CD4-positive, alpha-beta T cell treated with Interleukin-21 for 1 hour (primary cell): ENCODE measurements at places on chromosomes 11 and 22.
A peak's percentile ranks its signal among the peaks of the same experiment; 100 is the strongest.

- DNase-seq = no peak
These were observed 35.8 kb upstream of the UBASH3B start for GRCh38 chr11:122619757-122620156.

DNA sequence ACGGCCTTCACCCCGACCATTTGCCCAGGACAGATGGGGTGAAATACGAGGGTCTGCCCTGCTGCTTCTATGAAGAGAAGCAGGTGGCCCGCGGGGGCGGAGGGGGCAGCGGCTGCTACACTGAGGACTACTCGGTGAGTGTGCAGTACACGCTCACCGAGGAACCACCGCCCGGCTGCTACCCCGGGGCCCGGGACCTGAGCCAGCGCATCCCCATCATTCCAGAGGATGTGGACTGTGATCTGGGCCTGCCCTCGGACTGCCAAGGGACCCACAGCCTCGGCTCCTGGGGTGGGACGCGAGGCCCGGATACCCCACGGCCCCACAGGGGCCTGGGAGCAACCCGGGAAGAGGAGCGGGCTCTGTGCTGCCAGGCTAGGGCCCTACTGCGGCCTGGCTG lies 11.2 kb downstream of the C22orf31 start:
- no peak for DNase-seq

DNA sequence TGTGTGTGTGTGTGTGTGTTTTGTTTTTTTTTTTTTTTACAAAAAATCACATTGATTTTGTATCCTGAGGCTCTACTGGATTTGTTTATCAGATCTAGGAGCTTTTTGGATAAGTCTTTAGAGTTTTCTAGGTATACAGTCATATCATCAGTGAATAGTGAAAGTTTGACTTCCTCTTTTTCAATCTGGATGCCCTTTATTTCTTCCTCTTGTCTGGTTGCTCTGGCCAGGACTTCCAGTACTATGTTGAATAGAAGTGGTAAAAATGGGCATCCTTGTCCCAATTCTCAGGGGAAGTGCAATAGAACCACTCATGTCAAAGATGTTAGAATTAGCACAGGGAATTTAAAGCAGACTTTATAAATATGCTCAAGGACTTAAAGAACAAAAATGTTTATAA lies 32.6 kb upstream of the PRDM11 start:
- DNase-seq = no peak

- DNase-seq = no peak
These were observed 15.9 kb downstream of the NUP98 start for GRCh38 chr11:3781423-3781822.

GRCh38 chr11:65066315-65066714 lies 8.0 kb upstream of the NAALADL1 start:
- DNase-seq = no peak

GRCh38 chr22:20813056-20813455 lies 39.1 kb downstream of the SERPIND1 start:
- no peak for DNase-seq

- DNase-seq = no peak
These were observed 760.3 kb downstream of the CNTN5 start for GRCh38 chr11:99781074-99781473.

- DNase-seq = no peak
These were observed 126.4 kb upstream of the C11orf58 start for GRCh38 chr11:16611926-16612565.

- no peak for DNase-seq
These were observed 95.6 kb downstream of the CD44 start for GRCh38 chr11:35234460-35235156.

DNA sequence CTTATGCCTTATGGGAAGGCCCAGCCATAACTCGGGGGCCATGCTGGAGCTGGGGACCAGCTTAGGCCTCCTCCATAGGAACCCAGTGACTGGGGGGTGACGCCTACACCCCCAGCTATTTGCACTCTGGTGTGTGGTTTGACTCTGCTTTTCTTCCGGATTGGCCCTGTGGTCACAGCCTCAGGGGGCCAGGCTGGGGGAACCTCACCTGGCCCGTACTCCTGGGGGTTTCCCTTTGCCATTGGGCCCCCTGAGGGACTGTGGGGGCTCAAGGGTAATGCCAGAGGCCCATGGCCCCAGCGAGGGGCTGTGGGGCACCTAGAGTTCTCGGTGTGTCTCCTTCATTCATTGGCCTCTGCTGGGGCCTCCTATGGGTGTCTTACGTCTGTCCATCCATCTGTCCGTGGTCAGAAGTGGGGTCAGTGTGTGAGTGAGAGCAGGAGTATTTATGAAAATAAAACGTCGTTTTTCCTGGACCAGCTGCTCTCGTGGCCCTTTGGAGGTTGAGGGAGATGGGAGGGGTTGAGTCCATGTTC lies 6.3 kb upstream of the SH3BP1 start:
- peak; percentile 69 for DNase-seq

DNA sequence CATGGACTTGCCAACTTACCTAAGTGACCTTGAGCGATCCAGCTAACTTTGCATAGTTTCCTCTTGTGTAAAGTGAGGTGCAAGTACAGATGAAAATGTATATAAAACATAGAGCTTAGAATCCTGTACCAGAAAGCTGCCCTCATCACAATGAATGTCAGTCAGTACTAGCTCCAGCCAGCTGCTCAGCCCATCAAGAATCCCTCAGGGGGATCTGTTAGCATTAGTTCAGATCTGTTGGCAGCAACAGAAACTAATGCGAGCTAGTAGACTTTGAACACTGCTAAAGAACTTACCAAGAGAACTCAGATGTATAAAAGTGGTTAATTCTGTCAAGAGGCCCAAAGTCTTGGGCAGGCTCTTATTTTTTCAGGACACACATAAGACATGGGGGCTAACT lies 6.3 kb upstream of the C11orf91 start:
- DNase-seq = no peak

- no peak for DNase-seq
These were observed 40.3 kb upstream of the CYP2D6 start for GRCh38 chr22:42170946-42171345.

DNA sequence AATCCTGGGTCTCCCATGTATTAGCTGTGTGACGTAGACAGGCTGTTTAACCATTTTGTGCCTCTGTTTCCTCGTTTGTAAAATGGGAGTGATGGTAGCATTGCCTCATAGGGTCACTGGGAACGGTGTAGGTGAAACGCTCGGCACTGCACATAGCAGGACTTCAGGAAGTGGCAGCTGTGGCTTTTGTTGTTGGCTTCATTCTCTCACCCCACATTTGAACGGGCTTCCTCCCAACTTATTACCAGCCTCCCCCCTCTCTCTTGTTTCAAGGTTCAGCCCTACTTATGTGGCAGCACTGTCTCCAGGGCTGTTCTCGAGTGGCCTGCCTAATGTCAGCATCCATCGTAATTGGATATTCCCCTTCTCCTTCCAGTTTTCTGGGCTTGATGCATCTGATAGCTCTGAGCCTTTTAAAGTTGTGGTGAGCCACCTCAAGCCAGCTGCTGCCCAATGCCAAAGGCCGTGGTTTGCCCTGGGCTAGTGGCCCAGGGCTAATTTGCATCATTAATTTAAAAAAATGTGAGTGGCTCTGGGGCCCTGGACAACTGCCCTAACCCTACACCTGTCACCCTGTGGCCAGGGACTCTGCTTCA lies 217.8 kb upstream of the TBCEL start:
- DNase-seq = no peak

- DNase-seq = no peak
These were observed 176.9 kb downstream of the NAV2 start for GRCh38 chr11:19889531-19889930.

DNA sequence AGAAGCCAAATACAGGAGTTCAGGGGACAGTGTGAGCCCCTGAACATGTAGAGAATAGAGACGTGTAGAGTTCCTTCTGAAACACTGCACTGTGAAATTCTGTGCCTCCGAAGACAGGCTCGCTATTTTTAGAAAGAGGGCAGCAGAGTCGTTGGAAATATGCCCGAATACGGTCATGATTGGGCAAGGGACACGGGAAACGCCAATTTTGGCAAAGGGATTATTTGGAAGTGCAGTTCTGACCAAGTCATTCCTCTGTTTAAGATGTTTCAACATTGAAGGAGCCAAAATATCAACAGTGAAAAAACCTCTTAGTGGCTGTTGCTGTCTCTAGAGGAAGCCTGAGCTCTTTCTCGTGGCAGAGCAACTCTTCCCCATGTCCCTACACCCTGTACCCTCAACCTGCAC lies 9.5 kb upstream of the CBX6 start:
- no peak for DNase-seq

- DNase-seq = no peak
These were observed 106.5 kb upstream of the DRD2 start for GRCh38 chr11:113581713-113582112.

- DNase-seq = peak; percentile 83
These were observed 5.9 kb upstream of the GRAMD4 start for GRCh38 chr22:46614025-46614931.

GRCh38 chr11:34855754-34856095 lies 60.5 kb downstream of the APIP start:
- no peak for DNase-seq

DNA sequence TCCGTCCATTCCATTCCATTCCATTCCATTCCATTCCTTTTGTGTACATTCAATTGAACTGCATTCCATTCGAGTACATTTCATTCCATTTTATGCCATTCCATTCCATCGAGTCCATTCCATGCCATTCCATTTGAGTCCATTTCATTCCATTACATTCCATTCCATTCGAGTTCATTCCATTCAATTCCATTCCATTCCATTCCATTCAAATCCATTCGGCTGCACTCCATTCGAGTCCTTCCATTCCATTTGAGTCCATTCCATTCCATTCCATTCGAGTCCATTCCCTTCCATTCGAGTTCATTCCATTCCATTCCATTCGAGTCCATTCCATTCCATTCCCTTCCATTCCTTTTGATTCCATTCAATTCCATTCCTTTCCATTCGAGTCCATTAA lies 4800.6 kb upstream of the OR11H1 start:
- DNase-seq = no peak

DNA sequence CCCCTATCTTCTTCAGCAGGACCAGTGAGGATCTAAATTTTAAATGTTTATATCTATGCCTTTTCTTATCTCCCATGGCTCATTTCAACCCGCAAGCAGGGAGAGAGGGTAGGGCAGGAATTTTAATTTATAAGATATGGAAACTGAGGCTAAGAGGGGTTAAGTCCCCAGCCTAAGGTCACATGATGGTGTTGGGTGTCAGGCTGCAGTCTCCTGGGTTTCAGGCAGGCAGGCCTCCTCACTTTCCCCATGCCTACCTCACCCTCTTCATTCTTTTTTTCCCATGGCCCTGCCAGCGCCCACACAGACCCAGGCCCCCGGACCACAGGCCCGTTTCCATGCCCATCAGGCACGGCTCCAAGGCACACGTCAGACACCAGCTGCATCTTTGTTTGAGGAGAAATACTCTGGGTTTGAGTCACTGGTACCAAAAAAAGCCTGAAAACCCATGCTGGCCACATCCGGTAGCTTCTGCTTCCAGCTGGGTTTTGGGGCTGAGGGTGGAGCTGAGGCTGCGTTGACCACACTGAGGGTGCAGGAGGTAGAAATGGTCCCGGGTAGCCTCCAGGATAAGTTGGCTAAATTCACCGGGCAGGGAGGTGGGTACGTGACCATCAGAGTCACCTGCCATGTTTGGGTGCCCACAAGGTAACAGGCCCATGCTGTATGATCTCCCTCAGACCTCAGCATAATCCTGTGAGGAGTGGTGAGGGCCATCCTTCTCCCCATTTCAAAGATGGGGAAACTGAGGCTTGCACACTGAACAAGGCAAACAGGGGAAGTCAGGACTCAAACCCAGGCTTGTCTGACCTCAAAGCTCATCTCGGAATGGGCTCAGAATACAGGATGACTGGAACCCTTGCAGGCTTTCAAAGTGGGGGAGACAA lies 7.5 kb downstream of the CRYBB1 start:
- DNase-seq = peak; percentile 54

DNA sequence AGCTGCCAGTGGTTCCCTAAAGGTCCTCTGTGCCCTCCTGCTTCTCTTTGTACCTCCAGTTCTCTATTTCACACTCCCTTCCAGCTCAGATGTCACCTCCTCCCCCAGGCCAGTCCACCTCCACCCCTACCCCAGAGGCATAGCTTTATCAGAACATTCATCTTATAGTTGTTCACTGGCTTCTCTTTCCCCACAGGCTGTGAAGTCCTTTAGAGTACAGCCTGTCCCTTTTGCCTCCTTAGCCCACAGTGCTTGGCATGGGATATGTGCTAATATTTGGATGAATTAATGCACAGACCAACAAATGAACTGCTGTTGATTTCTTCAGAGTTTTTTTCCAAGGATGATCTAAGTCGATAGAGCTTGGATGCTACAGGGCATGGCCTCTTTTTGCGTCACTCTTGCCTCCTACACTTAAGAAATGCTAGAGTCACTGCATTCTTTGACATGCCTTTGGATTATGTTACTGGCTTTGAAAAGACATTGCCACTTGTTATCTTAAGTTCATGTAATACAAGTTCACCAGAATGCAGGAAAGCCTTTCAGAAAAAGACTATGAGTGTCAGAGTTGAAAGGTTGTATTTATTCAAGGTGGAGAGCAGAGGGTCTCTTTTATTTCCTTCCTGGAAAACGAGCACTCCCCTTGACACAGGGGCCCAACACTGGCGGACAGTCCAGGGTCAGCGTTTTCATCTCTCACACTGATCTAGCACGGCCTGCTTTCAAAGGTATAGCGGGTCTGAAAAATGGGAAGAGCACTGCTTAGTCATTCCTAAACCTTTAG lies 75.7 kb downstream of the PISD start:
- no peak for DNase-seq

DNA sequence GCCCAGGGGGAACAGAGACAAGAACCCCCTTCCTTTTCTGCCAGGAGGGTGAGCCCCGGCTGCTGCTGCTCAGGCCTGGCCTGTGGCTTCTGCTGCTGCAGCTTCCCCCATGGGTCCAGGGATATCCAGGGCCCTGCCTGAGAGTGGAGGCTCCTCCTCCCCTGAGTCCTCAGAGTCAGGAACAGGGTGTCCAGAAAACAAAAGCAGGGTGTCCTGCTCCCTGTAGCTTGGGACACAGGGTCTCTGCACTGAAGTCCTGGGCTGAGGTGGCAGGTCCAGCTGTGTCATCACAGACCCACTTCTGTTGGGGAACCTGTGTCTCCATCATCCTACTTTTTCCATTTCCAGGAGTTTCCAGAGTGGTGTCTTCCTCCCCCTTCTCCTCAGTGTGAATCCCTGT lies 76.1 kb downstream of the ZNF280B start:
- DNase-seq = no peak

GRCh38 chr22:44023404-44024287 lies 456 bp upstream of the PARVB start:
- DNase-seq = peak; percentile 42

GRCh38 chr11:119829402-119829801 lies 100.4 kb upstream of the NECTIN1 start:
- no peak for DNase-seq
